T1000 (cell line): ENCODE measurements at places on chromosomes 7 and 10.

DNA sequence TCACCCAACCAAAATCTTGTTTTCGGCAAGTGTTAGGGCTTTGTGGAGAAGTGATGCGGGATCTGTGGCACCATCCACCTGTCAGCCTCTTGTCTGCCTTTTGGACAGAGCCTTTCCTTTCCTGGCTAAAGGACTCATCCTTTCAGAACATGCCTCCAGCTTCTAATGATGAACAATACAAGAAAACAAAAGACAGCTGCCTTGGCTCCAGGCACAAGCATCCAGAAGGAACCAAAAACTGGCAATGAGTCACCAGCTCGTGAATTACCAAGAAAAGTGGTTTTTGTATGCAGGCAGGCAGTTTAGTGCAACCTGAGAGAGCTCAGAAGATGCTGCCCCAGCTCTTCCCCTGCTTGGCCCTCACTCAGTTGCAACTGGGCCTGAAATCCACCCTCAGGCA is 84.6 kb upstream of the NAMPT start:
- no peak for DNase-seq

GRCh38 chr10:75402486-75403143 is 1.1 kb upstream of the ZNF503 start:
- peak; percentile 44 for DNase-seq

- DNase-seq: no peak
Observed at GRCh38 chr7:108164946-108165345, 34.8 kb upstream of the LAMB4 start.

DNA sequence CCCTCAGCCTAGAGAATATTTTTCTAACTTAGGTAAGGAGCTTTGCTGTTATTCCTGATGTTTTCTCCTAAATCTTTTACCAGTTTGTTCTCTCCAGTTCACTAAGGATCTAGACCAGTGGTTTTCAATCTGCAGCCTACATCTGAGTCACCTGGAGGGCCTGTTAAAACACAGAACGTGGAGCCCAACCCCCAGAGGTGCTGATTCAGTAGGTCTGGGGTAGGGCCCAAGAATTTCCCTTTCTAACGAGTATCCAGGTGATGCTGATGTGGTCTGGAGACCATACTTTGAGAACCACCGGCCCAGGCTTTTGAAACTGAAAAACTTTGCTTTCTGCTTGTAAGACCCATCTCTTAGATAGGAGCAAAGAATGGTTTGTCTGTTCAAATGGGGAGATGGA is 51.2 kb upstream of the KMT2E start:
- no peak for DNase-seq

DNA sequence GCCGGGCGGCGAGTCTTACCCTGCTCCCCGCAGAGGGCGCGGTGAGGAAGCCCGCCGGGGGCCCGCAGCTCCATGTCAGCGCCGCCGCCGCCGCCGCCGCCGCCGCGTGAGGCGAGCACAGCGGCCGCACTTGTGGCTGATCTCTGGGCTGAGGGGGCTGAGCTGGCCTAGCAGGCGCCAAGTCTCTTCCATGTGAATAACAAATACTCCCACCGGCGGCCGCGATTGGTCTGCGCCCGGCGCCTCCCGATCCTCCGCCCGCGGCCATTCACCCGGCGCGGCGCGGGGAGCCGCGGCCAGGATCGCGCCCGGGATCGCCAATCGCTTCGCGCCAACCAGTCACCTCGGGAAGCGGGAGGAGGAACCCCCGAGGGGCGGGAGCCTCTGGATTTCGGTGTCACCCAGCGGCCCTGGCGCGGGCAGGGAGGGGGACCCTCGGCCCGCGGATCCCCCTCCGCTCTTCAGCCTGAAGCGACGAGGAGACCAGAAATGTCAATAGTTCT is at the start of gene GRM8:
Gene GRM8 (minus strand): TSS at position 164 of the 503 bp plus-strand sequence.
- no peak for DNase-seq

- no peak for DNase-seq
Observed at GRCh38 chr10:24272374-24272773, 63.4 kb downstream of the KIAA1217 start.

GRCh38 chr7:92586403-92586802 is 3.8 kb downstream of the FAM133B start:
- no peak for DNase-seq

- DNase-seq: no peak
Observed at GRCh38 chr10:36621346-36621745, 504.1 kb upstream of the ANKRD30A start.

DNA sequence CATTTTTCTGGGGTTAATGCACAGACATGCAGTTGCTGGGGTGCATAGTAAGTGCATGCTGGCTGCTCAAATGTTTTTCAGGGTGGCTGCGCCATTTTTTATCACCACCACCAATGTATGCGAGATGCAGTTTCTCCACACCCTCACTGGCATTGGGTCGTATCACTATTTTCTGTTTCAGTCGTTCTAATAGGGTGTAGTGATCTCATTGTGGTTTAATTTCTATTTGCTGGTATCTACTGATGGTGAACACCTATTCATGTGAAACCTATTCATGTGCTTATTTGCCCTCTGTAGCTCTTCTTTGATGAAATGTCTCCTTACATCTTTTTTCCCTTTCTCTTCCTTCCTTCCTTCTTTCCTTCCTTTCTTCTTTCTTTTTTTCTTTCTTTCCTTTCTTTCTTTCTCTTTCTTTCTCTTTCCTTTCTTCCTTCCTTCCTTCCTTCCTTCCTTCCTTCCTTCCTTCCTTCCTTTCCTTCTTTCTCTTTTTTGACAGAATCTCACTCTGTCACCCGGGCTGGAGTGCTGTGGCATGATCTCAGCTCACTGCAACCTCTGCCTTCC is 84.3 kb downstream of the ELFN1 start:
- no peak for DNase-seq

- DNase-seq: no peak
Observed at GRCh38 chr7:152587366-152587765, 88.6 kb downstream of the XRCC2 start.

- no peak for DNase-seq
Observed at GRCh38 chr7:128871050-128871449, 8.4 kb downstream of the ATP6V1F start.

- no peak for DNase-seq
Observed at GRCh38 chr7:24834128-24834798, 77.0 kb upstream of the GSDME start.

- DNase-seq: no peak
Observed at GRCh38 chr10:43287056-43288007, 20.5 kb upstream of the RASGEF1A start.

- no peak for DNase-seq
Observed at GRCh38 chr7:3691478-3692158, 390.6 kb downstream of the SDK1 start.

DNA sequence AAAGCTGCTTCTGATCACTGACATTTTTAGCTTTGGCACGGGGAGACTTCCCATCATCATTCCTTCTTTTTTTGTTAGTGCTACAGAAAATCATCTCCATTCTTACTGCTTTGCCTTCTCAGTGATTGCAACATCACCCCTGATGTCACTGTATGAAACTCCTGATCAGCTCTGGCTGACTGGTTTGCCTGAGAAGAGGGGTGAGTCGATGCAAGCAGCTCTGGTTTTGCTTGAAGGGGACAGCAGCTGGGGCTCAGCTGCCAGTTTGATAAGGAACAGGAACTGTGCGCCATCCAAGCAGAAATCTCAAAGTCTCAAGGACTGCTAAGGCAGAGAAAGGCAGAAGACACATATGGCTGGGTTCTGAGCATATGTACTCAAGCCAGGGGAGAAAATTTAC is 808.5 kb upstream of the CELF2 start:
- DNase-seq: peak; percentile 76

GRCh38 chr7:105830405-105831301 is 45.7 kb downstream of the ATXN7L1 start:
- DNase-seq: peak; percentile 28

DNA sequence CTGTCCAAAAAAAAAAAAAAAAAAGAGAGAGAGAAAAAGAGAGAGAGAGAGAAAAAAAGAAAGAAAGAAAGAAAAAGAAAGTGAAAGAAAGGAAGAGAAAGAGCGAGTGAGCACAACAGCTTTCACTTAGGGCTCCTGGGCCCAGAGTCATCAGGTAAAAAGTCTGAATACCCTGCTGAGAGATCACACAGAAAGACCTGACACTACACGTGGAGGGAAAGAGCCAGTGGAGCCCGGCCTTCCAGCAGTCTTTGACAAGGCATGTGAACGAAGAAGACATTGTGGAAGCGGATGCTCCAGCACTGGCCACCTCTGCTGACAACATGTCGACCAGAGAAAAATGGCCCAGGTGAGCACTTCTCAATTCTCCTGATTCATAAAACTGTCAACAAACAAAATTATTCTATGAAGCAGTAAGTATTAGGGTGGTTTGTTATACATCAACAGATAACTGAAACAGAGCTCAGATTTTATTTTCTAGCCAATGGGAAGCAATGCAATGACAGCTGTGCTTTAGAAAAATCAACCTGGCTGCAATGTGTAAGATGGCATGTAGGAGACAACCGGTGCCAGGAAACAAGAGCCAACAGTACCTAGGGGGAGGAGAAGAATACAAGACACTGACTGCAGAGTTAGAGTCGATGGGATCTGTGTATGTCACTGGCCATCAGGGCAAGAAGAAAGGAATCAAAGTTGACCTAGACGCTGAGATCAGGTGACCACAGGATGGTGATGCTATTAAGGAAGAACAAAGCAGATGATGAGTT is 4.4 kb downstream of the RNF216 start:
- DNase-seq: no peak

DNA sequence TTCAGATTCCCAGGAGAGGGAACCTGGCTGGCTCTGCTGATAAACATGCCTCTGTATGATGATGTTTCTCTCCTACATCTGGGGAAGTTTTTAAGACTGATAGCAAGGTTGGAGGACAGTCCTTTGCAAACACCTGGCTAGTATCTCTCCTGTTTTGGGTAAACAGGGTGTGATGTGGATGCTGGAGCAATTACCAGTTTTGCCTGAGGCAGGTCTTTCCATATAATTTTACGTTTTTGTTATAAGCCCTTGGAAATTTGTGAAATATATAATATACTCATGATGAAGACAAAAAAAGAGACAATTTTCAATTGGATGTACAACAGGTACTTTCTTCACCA is 138.6 kb downstream of the ADAM22 start:
- no peak for DNase-seq

- no peak for DNase-seq
Observed at GRCh38 chr10:98303569-98303968, 35.6 kb upstream of the LOXL4 start.

DNA sequence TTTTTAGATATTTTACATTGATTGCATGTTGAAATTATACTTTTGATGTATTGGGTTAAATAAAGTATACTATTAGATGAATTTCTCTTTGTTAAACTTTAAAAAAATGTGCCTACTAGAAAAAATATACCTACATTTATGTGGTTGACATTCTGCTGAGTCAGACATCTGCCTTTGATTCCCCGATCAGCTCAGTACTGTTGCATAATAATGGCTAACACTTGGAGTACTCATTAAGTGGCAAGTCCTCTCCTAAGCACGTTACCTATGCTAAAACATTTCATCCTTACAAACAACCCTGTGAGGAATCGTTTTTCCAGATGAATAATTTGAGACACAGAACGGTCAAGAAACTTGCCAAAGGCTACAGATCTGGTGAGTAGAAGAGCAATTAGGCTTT is 14.0 kb upstream of the SEM1 start:
- no peak for DNase-seq

DNA sequence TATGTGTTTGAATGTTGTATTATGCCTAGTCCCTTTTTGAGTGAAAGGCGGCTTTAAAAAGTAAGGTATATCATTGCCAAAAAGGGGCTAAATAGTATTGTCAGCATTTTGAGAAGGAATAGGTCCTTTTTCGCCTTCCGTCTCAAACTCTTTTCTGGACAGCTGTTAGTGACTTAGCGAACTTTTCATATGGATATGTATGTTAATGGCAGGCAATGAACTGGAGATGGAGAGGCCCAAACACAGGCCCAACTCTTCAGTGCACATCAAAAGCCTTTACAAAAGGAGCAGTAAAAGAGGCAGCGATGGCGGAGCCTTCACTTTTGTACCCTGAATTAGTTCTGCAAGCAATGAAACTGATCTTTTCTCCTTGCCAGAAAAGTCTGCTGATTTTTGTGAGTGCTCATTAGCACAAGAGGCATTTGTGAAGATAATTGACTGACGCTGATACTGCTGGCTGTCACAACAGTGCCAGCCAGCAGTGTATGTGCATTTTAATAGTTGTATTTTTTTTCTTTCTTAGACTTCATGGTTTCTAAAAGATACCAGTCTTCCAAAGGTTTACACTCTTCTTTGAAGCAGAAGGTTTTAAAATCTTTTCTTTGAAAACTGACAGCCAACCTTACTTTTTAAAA is 243.7 kb upstream of the SP8 start:
- DNase-seq: no peak

- DNase-seq: no peak
Observed at GRCh38 chr7:44953156-44953555, 25.7 kb downstream of the MYO1G start.

- DNase-seq: no peak
Observed at GRCh38 chr10:66572700-66573099, 353.1 kb upstream of the LRRTM3 start.

DNA sequence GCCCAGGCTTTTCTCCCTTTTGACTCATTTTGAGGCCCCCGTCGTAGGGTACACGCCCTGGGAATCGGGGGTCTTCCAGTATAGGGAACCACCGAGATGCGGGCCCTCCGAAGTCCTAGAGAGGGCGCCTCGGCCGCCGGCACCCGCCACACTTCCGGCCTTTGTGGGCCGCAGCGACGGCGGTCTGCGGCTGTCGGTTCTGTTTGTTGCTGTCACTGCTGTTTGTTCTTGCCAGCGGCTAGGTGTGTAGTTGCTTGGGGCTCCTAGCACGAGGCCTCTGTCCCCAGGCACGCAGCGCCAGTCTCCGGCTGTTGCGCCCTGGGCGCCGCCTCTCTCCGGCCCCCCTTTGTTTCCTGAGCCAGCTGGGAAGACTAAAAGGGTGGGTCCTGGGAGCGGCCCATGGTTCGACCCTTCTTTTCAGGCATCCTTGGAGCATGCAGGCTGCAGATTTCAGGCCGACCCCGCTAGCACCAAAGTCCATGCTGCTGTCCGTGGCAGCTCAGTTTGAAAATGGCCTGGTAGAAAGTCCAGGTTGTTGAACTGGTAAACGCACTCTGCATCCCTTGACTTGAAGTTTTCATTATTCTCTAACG is 17.8 kb upstream of the ZKSCAN1 start:
- no peak for DNase-seq

DNA sequence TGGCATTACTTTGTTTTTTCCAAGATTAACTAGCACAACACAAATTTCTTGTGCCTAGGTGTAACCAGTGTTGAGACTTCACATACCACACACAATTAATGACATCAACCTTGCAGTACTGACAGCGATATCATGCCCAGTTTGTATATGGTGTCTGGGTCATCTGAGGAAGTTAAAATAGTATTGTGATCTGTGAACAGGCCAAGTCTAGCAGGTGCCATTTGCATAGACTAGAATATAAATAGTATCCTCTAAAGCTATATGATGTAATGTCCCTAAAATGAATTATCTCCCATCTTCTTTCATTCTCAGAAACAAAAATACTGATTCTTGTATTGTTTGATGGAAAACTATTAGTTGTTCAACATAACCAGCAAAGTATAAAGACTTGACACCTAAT is 175.8 kb upstream of the KAT6B start:
- no peak for DNase-seq

- peak; percentile 70 for DNase-seq
Observed at GRCh38 chr7:1569833-1570632, at the start of gene PSMG3. Gene PSMG3, minus strand, starts transcription at chr7:1570032. Its CDS starts 693 bp downstream, at chr7:1569339.

GRCh38 chr10:51073453-51074237 is 642 bp upstream of the PRKG1 start:
- no peak for DNase-seq

- no peak for DNase-seq
Observed at GRCh38 chr7:96061844-96062243, 260.1 kb downstream of the SLC25A13 start.
